ENCODE measurements at places on chromosomes 13 and 19.

DNA sequence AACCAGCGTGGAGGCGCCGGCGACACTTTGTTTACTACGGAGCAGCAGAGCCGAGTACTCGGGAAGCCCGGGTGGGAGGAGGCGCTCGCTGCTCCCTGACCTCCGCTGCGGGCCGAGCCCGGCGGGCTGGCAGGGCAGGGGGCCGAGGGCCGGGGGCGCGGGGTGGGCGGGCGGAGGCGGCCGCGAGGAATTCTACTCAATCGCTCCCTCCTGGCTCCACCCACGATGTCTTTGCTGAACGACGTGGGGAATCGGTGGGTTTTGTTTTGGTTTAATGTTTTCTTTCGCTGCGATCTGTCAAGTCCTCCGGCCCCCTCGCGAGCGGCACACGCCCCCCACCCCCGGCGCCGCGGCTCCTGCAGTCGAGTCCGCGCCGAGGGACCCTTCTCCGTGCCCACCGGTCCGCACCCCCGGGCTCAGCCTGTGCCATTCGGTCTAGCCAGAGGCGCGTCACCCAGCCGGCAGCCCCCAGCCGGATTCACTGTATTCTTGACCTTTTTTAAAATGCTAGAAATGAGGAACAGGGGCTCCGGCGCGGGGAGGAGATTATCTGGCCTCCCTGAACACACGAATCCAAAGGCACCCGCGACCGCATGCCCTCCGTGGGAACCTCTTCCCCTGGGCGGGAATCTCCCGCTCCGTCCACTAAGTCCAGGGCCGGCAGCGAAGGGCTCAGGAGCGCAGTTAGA lies 636 bp upstream of the FOXO1 start:
- no peak for DNase-seq

DNA sequence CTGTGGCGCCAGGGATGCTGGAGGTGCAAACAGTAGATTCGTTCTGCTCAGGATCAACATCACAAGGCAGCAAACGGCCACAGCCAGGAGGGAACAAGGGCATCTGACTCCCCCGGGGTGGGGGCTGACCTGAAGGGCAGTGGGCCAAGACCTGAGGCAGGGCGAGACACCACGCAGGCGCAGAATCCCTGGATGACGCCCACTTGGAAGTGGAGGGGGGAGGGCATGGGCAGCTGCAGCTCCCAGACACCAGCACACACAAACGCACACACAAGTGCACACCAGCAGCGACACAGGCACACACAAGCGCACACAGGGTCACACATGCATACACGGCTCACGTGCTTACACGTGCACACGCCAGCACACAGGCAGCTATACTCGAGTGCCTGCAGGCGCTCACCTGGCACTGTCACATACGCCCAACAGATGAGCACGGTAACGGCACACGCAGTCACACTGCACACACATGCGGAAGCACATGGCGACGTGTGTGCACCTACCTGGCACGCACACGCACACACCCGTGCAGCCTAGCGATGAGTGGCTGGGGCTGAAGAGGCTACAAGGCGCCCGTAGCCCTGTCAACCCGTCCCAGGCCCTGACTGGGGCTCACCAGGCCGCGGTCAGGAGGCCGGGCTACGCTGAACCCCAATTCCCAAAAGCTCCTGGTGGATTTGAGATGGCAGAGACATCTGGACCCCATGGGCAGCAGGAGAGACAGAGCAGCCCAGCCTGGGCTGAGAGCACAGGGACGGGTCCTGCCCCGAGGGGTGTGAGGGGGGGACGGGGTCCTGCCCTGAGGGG lies 5.5 kb downstream of the C2CD4C start:
- no peak for DNase-seq

DNA sequence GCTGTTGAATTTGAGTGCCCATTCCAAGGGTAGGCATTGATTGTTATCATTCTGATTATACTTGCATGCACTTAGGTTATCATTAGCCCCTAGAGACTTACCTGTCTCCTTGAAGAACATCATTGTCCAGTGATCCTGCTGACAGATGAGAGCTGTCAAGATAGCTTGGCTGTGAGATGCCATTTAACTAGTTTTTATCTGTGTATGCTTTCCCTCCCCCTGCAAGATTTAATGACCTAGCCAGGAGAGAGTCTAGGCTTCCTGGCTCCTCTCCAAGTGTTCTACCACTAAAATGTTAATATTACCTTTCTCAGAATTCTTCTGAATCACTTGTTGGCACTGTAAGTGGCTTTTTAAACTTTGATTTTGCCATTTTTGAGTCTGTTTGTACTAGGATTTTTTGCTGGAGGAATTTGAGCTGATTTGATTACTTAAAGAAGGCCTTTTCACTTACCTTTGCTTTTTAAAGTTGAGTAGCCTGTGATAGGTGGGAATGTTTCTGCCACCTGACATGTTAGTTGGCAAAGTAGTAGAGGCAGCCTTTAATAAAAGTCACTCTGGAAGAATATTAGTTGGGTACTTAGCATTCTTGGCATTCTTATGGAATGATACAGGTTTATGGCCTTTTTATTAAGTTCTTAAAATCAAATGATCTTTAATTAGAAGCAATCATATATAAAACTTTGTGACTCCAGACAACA lies 41.1 kb downstream of the ARHGAP35 start:
- no peak for DNase-seq

DNA sequence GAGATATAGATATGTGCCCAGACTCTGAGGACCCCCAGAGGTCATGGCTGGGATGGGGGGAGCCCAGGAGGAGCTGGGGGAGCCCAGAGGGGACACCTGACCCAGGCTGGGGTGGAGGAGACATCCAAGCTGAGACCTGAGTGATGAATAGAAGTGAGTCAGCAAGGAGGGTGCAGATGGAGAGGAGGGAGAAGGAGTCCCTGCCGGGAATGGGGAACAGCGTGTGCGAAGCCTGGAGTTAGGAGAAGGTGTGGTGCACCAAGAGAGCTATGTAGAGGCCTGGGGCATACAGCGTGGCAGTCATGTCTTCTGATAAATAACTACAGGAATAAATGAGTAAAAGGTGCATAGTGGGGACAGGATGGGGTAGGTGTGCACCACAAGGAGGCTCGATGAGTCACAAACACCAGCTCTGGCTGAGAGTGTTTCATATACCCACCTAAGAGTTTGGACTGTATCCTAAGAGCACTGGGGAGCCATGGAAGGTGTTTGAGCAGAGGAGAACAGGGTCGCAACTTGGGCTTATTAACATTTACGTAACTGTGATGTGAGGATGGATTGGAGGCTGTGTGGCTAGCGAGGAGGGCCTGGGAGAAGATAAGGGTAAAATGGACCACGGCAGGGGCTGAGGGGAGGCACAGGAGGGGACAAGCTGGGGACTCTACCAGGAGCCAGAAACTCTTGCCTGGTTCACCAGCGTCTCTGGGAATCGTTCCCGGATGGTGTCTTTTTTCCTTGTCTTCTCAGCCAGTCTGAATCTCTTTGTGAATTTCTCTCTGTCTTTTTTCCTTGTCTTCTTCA lies 1.4 kb downstream of the CEACAM18 start:
- DNase-seq, result no peak

GRCh38 chr13:41306271-41307145 lies 4.6 kb upstream of the NAA16 start:
- no peak for DNase-seq

DNA sequence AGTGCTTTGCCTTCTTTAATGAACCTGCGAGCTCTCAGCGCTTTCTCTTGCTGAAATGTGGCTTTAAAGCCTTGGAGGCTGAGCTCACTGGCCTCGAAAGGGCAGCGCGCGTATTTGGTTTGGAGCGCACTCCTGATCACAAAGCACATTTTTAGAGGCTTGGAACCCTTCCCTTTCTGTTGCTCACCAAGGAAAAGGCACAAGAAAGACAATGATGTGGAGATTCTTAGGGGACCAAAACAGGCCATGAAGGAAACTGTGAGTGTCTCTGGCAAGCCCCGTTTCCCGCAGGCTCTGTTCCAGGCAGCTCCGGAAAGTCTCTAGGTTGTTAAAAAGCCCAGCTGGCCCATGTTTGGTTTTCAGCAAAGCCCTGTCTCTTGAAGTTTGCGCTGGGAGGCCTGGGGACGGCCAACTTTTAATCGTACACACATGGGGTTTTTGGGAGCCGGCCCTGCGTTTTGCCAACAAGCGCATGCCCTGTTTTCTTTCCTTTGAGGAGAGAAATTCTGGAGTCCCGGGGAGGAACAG lies 9.4 kb upstream of the SPC24 start:
- DNase-seq, result no peak

DNA sequence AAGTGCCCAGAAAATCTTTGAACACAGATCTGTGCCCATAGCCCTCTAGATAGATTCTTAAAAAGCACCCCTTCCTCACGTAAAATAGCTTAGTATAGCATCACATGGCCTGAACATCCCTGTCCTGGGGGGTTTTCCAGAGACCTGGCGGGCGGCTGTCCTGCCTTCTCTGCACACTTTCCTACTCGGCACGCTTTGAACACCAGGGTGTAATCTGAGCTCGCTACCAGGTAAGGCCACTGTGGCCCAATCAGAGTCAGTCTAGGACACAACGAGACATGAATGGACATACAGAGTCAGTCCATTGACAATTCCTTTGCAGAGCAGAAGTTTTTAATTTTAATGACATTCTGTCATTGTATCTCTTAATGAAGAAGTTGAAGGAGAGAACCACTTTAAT lies 8.1 kb downstream of the CYP2A13 start:
- no peak for DNase-seq

GRCh38 chr19:46953955-46954501 lies 65.6 kb upstream of the NPAS1 start:
- no peak for DNase-seq

DNA sequence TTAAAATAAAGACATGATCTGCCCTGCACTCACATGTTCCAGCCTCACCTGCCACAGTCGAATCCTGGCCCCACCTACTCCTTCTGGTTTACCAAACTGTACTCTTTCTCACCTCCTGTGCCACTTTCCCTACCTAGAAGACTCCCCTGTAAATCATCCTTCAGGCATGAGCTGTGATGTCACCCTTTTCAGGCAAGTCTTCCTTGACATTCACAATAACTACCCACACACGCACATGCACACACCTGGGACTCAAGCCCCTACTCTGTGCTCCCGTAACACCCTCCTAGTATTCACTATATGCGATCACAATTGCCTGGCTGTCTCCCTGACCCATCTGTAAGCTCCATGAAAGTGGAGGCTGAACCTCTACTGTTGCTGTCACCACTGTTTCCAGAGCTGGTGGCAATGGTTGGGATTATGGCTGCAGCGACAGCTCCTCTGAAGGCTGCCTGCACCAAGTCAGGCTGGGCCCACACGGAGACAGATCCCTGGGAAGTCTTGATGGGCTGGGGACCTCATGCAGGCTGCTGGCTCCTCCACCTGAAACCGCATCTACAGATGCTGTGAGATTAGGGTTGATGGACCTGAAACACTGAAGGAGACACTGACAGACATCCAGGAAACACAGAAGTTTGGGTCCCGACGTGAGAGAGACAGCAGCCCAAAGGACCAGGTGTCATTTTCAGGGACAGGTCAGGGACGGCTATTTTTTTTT lies 611.1 kb downstream of the UQCRFS1 start:
- DNase-seq, result no peak

DNA sequence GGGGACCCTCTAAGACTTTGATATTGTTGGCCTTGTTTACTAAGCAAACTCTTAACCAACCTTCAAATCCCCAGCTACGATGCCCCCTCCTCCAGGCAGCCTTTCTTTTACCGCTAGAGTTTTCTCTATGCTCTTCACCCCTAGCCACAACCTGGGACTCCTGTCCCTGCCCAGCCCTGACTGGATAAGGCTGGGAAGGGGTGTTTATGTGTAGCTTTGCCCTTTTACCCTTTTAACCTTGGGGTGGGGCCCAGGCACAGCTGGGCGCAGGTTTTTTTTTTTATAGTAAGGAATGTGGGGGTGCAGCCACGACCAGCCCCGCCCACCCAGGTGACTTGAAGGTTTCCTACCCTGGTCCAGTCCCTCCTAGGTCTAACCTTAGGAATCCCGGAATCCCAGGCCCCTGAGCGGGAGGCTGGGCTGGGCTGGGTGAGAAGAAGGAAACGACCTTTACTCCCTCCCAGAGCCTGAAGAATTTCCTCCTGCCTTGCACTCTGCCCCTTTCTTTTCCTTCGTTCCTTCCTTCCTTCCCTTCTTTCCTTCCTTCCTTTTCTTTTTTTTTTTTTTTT lies 12.2 kb downstream of the TJP3 start:
- DNase-seq, result no peak

- DNase-seq, result no peak
Observed at GRCh38 chr13:59409634-59410200, 754.0 kb downstream of the DIAPH3 start.

- DNase-seq, result no peak
Observed at GRCh38 chr19:20472854-20473253, 92.7 kb downstream of the ZNF737 start.

DNA sequence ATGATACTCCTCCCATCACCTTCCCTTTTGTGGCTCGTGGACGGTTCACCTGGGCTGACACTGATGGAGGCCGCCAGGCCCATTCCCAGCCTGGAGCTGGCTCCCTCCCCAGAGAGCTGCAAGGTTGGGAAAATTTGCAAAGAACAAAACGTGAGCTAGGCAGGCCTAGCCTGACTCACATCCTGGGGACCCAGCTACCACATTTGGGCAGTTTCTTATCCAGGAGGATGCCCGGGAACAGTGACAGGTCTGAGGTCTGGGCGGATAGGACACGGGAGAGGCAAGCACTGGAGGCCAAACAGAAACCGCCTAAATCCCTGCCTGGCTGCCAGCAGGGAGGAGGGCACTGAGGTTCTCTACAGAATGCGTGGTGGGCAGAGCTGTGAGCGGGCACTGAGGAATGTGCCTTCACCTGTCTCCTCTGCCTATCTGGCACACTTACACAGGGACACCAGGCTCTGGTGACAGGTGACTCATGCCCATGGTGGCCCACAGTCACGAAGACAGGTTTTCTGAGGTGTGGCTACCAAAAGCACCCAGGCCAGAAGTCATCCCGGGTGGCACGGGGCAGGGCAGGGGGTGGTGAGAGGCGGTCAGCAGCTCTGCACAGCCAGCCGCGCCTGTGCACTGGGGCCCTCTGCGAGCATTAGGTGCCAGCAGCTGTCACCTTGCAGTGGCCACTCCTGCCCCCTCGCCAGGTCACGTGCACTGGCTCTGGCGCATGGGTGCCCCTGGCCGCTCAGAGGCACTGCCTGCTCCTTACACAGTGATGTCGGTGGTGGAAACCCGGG lies 23.2 kb downstream of the SH3GL1 start:
- DNase-seq, result no peak

- no peak for DNase-seq
Observed at GRCh38 chr13:33388286-33388998, 102.9 kb upstream of the STARD13 start.

GRCh38 chr19:36987091-36987490 lies 71.0 kb downstream of the ZNF568 start:
- DNase-seq, result no peak

DNA sequence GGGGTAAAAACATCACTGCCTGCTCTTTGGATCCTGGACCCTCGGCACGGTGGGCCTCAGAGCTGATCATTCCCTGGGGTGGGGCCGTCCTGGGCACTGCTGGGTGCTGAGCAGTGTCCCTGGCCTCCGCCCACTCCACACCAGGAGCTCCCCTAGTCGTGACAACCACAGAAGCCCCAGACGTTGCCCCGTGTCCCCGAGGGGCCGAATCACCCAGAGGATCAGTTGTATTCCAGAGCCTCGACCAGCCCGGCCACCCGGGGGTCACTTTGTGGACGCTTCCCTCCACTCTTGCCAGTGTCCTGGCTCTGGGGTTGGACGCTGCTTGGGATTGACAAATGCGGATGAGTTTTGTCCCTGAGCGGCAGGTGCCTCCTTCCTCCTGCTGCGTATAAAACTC lies 10.2 kb downstream of the C2CD4C start:
- no peak for DNase-seq

- no peak for DNase-seq
Observed at GRCh38 chr13:76882431-76882830, 3.8 kb downstream of the KCTD12 start.

Data from T-helper 22 cell (primary cell).